Activated gamma-delta T cell treated with Interleukin-2 at 50 U/mL for 16 hours (primary cell): ENCODE measurements at places on chromosomes 5 and 9.

GRCh38 chr5:178206166-178207101 lies 2.1 kb downstream of the HNRNPAB start:
- DNase-seq = no peak

DNA sequence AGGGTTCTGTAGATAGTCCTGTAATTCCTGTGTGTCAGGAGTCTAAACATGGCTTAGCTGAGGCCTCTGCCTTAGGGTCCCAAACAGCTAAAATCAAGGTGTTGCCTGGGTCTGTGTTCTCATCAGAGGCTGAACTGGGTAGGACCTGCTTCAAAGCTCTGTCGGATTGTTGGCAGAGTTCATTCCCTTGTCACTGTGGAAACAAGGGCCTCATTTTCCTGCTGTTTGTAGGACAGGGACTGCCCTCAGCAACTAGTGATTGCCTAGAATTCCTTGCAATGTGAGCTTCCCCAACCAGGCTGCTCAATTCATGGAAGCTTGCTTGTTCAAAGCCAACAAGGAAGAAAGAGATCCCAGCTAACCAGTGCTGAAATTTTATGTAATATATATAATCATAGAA lies 283.2 kb downstream of the DNAH5 start:
- DNase-seq = no peak

- no peak for DNase-seq
These were observed 636 bp upstream of the PWWP2A start for GRCh38 chr5:160119905-160120266.

GRCh38 chr5:143101725-143102386 lies 301.6 kb downstream of the NR3C1 start:
- no peak for DNase-seq

DNA sequence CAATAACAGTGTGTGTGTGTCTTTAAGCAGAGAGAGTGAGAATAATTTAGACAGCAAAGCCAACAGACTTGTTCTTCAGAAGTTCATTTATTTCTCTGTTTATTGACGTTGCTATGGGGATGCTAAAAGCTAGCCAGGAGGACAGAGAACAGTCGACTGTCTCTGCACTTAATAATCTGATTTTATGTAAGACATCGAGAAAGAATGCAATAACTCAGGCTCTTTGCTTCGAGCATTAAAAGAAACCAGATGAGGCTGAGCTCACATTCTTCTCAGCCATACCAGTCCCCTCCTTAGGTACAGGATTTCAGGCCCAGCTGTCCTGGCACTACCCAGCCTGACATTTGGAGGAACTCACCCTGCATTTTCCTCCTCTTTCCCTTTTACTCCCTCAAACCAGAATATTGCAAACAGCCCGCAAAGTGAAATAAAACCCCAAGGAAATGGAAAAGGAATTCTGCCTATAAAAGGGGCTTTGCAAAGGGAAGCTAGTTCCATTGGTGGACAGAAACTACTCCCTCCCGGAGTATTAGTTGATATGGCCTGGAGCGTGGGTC lies 44.5 kb upstream of the DPYSL3 start:
- no peak for DNase-seq

GRCh38 chr9:124122813-124123462 lies 111.4 kb downstream of the LHX2 start:
- no peak for DNase-seq

DNA sequence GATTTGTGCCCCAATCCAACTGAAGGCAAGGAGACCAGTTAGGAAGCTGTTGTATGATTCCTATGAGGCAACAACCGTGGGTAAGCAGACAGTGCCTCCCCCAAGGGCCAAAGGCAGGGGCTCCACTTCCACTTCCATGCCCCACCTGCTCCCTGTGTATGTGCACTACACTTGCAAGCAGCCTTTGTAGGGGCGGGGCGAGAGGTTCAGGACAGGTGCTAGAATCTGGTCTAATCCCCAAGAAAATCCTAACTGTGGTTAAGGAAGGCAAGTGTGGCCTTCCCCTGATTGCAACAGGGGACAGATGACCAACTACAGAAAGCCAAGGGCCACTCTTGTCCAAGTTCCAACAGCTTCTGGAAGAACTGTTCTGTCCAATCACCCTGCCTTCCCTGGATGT lies 41.7 kb downstream of the B4GALT1 start:
- DNase-seq = no peak

DNA sequence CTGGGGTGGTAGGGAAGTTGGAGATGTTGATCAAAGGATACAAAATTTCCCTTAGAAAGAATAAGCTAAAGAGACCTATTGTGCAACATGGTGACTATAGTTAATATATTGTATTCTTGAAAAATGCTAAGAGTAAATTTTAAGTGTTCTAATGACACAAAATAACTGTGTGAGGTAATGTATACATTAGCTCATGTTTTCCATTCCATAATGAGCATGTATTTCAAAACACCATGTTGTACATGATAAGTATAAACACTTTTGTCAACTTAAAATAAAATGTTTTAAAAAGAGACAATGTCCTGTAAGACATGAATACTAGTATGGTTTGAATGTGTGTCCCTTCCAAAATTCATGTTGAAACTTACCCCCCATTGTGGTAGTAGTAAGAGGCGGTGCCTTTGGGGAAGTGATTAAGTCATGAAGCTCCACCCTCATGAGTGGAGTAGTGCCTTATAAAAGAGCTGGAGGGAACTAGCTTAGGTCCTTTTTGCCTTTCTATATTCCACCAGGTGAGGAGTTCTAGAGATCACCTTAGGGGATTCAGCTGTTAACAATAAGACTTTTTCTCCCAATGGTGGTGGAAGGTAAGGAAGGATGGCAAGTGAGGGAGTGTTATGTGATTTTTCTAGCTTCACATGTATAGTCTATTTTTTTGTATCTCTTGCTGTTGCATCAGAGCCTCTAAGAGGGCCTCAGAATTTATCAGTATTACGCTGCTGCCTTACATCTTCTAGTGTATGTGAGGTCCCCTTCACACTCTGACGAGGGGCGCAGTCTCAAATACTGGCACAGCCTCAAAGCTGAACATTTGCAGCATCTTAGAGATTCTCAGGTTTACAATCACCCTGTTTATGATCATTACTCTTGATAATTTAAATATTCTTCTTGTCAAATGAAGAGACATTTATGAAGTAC lies 94.9 kb upstream of the NREP start:
- DNase-seq = no peak

GRCh38 chr9:134552349-134552990 lies 89.1 kb upstream of the COL5A1 start:
- no peak for DNase-seq

GRCh38 chr5:61280761-61281427 lies 51.2 kb upstream of the ZSWIM6 start:
- DNase-seq = no peak

GRCh38 chr9:132486706-132487350 lies 76.8 kb downstream of the CFAP77 start:
- peak; percentile 45 for DNase-seq

DNA sequence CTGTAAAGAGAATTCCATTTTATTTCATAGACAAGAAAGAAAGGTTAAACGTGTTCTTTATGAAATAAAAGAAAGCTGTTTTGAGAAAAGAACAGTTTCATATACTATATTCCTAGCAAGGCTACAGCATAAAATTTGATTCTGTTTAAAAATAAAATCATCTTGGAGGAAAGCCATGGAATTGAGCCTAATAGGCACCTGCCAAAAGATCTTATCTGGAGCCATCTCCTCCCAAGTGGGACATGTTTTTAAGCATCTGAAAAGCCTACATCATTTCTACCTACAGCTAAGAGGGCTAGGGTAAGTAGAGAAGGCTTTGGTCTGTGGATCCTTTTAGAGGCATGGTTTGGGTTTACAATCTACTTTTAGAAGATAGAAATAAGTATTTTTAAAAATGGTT lies 89.3 kb downstream of the GAS1 start:
- DNase-seq = no peak

GRCh38 chr9:108854641-108855528 lies 901 bp downstream of the ACTL7B start:
- DNase-seq = no peak
